NCI-H1436 (cell line): ENCODE measurements at places on chromosomes 7 and 10.

DNA sequence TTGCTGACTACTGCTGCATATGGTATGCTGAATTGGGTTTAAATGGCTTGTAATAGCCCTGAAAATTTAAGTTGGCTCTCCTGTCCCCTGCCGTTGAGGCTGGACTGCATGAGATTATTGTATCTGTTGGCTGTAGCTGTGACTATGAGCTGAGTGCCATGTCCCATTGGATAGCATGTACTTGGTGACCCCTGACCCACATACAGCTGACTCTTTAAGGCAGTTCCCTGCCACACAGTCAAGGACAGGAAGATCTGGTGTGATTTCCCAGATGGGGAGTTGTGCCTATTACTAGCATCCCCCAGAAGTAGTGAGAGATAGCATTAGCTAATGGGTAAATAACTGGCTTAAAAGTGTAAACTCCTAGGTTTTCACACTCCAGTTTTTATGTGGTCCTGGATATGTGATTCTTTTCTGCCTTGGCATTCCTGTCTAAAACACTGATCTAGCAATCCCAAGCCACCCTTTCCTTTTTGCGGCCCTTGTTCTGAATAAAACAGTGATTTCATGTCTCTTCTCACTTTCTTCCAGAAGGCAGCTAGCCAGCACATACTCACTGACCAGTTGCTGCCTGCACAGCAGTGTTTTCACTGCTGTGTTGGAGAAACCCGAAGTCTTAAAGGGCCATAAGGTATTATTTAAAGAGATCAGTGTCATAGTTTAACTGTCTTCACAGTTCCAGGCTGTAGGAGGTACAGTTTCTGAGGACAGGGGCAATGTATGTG lies 35.9 kb downstream of the LRRC4 start:
- no peak for DNase-seq

DNA sequence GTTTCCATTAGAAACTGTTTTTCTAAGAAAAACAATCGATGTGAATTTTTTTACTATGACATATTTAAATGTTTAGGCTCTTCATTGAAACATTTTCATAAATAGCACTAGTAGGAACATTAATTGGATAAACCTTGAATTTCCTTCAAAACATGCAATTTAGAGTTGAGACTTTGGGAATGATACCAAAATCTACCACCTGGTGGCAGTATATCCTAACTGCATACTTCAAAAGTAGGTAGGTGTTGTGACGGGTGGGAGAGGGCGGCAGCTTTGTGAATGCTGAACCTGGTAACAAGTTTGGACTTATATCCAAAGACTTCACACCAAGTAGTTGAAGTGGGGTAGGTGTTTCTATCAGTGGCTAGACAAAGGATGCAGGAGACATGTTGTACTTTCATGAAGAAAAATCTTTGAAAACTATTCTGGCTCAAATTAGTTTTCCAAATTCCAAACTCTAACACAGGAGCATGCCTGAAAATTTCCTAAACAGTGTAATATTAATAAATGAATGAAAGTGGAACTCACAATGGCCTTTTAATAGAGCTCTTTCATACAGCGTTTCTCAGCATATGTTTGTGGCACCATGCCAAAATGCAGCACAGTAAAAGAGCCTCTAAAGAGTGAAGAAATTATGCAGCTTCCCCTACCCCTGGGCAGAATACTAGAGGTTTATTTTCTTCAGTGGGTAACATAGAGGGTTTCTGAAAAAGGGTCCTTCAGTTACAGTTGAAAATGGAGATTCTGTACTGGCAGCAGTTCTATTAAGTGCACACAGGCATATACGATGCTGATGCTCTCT lies 201.0 kb upstream of the TPK1 start:
- peak; percentile 35 for DNase-seq

DNA sequence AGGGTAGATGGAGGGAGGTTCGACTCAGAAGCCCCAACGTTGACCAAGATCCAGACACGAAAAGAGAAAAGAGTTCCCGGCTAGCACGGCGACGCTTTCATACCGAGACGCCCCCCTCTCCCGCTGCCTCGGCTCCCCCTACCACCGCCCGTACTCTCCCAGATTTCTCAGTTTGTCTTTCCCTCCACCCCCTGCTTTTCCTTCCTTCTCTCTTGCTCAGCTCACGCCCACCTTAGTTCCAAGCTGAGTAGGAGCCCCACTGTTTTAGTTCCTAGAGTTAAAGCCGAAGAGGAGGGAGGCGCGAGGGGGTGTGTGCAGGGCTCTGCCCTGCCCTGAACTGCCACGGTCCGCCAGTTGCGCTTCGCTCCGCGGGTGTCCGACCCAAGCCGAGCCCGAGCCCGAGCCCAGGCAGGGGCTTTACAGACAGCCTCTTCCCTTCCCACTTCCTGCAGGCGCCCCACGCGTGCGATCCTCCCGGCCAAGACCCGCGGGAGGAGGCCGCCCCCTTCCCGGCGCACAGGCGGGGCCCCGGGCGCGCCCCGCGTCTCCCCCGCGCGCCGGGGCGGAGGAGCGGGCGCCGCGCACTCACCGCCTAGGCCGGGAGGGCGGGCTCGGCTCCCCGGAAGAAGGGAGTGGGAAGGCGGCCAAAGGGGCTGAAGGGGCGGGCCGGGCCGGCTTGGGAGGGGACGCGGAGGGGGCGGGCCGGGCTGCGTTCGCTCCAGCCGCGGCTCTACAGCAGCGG lies at the start of gene EPHB6:
TSS of gene EPHB6 (plus strand) at position 705 of the 742 bp plus-strand sequence. CDS start 8,152 bp downstream, outside the sequence.
- no peak for DNase-seq

DNA sequence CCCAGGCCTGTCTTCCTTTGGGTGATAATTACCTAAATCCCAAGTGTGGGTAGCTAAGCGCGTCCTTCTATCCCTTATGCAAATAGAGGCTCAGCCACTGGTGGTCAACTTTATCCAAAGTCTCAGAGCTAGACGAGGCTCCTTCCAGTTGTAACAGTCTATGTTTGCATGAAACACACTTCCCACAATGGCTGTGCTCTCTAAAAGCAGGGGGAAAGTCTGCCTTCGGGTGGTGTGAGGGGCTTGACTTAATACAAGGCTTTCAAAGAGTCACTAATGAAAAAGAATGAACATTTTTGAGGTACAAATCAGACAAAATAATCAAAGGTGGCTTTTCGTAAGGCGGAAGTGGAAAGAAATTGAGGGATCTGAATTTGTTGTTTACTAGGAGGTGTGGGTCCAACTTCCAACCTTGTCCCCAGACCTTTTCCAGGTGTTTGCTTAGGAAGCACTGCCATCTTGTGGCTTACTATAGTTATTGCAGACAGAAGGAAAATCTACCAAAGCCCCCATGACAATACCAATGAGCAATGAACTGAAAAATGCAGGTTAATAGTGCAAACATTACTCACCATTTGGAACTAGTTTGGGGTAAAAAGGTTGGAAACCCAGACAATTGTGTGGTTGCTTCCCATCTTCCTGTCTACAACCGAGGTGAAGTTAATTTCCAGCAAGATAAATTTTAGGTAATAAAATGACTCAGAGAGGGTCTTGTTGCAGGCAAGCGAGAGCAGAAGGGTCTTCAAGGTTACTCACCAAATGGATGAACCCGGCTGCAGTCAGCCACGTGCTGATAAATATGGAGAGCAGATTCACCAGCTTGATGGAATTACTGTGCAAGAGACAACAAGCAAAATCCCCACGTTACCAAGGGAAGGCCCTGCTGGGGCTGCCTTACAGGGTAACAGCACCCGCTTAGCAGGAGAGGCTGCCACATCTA lies 525.7 kb downstream of the KCNMA1 start:
- peak; percentile 32 for DNase-seq

DNA sequence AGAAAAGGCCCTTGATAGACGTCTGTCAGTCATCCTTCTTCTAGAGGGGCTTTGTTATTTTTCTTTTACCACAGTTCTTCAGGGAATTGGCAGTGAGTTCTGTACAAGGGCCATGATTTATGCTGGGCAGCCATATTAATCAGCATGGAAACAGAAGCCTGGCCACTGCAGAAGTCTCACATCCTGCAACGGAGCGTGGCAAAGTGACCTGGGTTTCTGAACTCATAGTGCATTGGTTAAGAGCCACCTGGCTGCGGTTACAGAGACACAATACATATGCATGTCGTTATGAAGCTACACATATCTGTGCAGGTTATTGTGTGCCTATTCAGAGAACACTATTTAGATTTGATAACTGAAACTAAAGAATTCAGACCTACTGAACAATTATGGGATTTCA lies 419.4 kb upstream of the CELF2 start:
- no peak for DNase-seq

DNA sequence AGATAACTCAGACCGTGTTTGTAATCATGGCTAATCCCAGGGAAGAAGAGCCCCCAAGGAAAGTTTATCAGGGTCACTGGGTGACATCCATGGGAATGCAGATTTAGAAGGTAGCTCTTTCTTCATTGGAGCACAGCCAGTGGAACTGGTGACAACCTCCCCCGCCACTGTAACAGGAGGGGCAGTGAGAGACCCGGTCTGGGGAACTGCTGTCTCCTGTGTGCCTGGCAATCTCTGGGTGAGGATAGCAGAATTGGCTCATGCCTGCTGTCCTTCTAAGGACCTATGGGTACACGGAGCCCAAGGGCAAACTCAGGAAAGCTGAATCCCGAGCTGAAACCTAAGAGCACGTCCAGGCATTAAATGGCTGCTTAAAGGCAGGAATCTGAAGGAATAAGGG lies 341.6 kb downstream of the ABCA13 start:
- DNase-seq, result no peak

GRCh38 chr10:4034907-4035598 lies 250.0 kb upstream of the KLF6 start:
- no peak for DNase-seq

GRCh38 chr7:150400788-150401423 lies 21.8 kb downstream of the ZNF775 start:
- DNase-seq, result no peak

- no peak for DNase-seq
These were observed 16.2 kb upstream of the COL17A1 start for GRCh38 chr10:104101902-104102301.

- no peak for DNase-seq
These were observed 90.5 kb upstream of the MACROH2A2 start for GRCh38 chr10:69961881-69962745.

DNA sequence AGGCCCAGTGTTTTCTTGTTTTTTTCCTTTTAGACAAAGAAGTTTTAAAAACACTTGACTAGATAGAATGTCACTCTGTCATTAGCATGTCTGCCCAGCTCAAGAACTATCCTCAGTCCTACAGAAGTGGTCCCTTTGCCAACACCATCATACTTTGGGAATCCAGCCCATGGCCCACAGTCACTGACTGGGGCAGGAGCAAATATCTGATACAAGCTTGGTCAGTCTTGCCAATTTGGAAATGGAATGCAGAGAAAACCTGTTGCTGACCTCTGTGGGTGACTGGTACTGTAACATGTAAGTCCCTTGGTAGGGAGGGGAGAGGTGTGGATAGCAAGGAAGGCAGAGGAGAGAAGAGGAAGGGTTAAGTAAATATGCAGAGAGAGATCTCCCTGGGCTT lies 47.8 kb downstream of the IPMK start:
- no peak for DNase-seq

DNA sequence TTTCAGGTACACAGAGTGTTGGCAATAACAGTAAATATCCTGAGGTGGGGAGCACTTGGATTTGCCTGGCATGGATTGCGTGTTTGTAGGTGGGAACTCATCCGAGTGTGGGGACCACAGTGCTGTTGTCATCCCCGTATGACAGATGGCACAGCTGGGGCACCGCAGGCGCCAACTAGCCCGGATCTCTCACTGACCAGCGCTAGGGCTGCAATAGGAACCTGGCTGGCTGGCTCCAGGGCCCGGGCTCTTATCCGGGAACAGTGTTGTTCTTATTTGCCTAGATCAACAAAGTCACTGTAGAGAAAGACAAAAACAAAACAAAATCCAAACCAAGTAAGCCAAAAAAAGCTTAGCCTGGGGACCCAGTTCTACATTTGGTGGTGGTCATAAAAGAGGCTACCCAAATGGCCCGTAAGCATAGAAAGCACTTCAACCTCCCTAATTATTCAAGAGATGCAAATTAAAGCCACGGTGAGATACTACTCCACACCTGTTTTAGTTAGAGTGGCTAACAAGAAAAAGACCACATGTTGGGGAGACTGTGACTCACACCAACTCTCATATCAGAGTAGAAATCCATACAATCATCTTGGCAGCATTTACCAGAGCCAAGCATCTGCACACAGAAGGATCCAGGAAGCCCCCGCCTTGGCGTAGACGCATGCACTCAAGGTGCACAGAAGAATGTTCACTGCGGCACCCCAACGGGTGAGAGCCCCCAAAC lies 27.2 kb upstream of the PFKFB3 start:
- no peak for DNase-seq

DNA sequence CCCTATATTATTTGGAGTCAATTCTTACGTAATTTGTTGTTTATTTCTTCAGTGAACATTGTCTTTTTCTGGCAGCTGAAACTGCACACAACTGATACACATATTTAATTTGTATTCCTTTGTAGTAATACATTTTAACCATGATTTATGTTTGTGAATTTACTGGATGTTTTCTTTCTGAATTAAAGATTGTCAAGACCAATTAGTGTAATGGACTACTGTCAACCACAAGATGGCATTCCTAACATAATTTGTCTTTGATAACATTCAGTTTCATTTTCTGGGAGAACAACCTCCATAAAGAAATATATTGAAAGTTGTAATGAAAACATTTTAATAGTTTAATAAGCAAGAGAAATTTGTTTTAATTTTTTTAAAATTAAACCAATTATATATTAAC lies 10.1 kb downstream of the THNSL1 start:
- no peak for DNase-seq

DNA sequence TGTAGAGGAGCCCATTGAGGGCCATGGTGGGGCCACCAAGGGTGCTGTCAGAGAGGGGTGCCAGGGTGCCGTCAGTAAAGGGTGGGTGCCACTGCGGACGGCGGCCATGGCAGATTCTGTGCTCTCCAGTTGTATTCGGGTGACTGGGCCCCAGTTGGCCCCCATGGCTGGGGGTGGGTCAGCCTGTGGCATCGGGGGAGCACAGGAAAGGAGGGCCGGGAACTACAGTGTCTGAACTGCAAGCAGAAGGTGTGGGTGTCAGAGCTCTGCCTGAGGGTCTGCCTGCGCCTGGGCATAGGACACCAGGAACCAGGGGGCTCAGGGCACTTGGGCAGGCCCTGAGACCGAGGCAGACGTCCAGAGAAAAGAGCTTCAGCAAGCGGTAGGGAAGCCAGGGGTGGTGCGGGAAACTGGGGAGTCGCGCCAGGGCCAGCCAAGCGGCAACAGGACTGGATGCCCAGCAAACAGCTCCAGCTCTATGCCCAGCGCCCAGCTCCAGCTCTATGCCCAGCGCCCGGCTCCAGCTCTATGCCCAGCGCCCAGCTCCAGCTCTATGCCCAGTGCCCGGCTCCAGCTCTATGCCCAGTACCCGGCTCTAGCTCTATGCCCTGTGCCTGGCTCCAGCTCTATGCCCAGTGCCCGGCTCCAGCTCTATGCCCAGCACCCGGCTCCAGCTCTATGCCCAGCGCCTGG lies 502.3 kb upstream of the FOXK1 start:
- no peak for DNase-seq

GRCh38 chr10:16652154-16652553 lies 130.5 kb upstream of the C1QL3 start:
- DNase-seq, result no peak
